Activated T-cell treated with anti-CD3 and anti-CD28 coated beads, Interleukin-2, amount 50 U/mL, for 48 hours (primary cell): ENCODE measurements at places on chromosomes 7 and 10.

- peak; percentile 38 for DNase-seq
Measured at GRCh38 chr7:45028138-45028919, 28.3 kb downstream of the CCM2 start.

DNA sequence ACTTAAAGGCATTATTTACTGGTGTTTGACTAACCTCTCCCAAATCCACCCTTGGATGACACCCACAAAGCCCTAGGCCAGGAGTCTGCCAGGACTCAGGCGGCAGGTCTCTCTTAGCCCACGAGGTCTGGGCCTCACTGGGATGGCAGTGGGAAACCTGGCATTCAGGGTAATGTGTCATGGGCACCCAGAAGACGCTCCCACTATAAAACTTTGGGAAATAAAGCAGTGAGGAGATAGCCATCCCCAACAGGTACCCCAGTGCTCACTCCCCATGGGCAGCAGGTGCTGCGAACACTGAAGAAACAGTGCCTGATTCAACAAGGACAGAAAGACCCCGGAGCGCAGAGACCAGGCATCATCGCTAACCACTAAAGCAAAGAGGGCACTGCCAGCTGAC is 14.4 kb upstream of the PTPRN2 start:
- DNase-seq: no peak

GRCh38 chr7:85464042-85464651 is 277.3 kb upstream of the SEMA3D start:
- DNase-seq: no peak

DNA sequence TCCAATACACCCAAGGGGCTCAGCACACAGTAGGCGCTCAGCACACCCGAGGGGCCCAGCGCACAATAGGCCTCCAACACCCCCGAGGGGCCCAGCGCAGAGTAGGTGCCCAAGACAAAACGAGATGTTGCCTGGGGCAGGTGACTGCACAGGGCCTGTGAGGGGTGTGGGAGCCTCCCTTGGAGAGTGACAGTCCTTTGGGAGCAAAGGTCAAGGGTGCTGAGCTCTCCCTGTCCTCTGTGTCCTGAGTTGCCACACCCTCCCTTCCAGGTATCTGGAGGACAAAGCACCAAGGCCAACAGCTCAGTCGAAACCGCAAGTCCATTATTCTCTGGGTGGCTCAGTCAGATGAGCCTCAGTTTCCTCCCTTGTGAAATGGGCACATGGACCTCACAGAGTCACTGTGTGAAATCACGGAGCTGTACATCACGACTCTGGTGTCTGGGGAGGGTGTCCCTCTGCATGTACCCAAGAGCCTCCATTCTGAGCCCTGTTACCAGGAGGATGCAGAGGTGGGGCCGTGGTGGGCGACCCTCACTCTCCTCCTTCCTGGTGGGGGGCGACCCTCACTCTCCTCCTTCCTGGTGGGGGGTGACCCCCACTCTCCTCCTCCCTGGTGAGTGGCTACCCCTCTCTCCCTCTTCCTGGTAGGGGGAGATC is 81.3 kb downstream of the FOXL3 start:
- DNase-seq: no peak

DNA sequence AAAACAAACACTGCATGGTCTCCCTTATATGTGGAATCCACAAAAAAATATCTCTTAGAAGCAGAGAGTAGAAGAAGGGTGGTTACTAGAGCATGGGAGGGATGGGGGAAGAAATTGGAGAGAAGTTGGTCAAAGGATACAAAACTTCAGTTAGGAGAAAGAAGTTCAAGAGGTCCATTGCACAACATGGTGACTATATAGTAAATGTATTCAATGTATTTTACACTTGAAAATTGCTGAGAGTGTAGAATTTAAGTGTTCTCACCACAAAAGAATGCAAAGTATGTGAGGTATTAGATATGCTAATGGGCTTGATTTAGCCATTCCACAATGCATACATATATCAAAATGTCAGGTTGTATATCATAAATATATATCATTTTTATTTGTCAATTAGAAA is 232.0 kb upstream of the CELF2 start:
- no peak for DNase-seq

GRCh38 chr7:134992626-134993179 is 6.4 kb downstream of the AGBL3 start:
- DNase-seq: peak; percentile 40

DNA sequence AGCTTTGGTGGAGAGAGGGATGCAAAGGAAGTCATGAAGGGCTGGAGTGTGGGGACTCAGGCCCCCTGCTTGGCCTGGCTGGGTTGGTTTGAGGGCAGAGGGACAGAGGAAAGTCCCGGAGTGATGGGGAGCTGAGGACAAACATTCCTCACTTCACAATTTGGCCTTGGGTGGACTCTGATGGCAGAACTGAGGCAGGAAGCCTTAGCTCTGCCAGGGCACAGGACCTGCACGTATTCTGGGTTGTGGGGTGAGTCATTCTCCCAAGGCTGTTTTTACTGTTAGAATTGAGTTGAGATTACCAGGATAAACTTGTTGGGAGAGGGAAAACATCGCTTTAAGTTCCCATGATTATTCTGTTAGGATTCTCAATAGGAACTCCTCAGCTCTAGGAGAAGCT is 2.6 kb downstream of the GOLGA7B start:
- DNase-seq: no peak

GRCh38 chr10:63217120-63217605 is 84.0 kb downstream of the NRBF2 start:
- DNase-seq: no peak

DNA sequence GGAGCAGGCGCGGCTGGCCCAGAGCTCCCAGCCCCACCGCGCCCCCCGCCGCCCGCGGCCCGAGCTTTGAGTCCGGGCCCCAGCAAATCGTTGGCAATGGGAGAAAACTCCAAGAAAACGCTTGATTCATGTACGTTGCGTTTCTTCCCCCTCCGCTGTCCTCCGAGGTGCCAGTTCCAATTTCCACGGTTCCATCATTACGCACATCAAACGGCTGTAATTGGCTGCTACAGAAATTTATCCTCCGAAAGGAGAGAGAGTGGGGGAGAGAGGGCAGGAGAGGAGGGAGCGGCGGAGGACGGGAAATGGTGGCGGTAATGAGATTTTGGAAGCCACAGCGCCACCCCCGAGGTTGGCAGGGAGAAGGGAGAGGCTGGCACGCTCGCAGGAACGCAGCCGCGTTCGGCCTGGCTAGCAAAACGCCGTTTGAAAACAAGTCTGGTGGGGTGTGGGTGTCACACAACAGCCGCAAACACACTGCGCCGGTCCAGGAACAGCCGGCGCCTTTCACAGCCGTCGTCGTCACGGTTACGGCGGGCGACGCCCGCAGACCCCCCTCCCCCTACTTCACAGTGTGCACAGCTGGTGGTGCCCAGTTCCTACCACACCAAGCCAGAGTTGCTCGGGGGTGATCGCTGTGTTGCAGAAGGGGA is 57.5 kb downstream of the UNCX start:
- DNase-seq: peak; percentile 43

DNA sequence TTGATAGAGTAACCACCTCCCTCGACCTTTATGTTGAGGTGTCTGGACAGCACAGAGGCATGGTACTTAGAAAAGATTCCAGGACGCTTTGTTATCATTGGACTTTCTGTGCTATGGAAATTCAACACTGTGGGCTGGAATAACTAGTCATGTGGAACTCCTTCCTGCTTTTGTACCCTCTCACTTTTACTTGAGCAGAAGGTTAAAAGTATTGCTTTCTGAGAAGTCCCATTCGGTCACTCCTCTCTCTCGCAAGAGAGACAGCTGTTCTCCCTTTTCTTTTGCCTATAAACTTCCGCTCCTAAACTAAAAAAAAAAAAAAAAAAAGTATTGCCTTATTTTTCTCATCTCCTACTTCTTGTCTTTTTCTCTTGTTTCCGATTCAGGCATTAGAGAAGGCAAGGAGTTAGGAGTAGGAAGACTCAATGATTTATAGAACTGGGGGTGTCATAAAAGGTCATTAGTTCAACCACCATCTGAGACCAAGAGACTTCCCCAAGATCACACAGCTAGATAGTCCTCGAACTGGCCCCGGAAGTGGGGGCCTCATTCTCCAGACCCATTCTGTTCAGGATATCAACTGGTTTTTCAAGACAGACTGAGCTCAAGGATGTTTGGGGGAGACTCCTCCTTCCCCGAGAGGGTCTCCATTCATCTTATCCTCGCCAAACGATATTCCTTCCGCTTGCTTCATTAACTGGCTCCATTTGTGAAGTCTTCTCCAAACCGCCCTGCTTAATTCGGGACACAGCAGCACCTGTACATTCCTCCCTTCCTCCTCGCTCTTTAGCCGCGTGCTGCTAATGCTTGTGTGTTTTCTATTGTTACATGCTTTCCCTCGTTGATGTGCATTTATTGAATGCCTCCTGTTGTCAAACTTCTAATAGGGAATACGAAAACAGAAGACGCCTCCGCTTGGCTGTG is 995 bp upstream of the INPP5F start:
- DNase-seq: no peak

- DNase-seq: no peak
Measured at GRCh38 chr10:132926777-132927650, 15.4 kb downstream of the CFAP46 start.

GRCh38 chr7:127151379-127151778 is 101.4 kb downstream of the GRM8 start:
- DNase-seq: no peak

- no peak for DNase-seq
Measured at GRCh38 chr10:69952069-69952800, 100.4 kb upstream of the MACROH2A2 start.

GRCh38 chr10:104427989-104428388 is 74.4 kb downstream of the CFAP58 start:
- DNase-seq: no peak

DNA sequence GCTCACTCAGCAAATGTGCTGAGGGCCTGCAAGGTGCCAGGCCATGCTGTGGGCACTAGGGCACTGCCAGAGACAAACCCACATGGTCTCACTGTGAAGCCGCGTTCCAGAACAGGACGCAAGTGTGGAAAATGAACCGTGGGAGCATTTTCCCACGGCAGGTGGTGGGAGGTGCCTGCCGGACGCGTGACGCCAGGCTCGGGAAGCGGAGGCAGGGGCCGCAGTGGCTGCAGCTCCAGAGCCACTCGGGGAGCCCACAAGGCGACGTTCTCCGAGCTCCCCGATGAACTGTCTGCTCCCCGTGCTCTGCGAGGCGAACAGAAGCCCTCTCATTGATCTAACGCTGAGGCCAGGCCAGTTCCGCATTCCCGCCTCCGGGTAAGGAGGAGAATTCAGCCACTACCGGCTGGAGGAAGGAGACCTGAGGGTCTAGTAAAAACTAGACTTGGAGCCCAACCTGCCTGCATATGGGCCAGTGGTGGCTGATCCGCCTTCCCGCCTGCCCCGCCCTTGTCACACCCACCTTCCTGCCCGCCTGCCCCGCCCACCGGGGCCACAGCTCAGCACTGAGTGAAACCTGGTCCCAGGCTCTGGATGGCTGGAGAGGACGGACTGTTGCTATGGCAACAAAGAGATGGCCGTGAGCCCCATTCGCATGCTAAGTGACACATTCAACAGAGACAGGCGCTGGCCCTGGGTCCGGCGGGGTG is 13.1 kb downstream of the ADGRA1 start:
- DNase-seq: peak; percentile 36

GRCh38 chr7:41637049-41637448 is 65.8 kb downstream of the INHBA start:
- DNase-seq: no peak

- DNase-seq: no peak
Measured at GRCh38 chr10:7475046-7475911, 64.4 kb upstream of the SFMBT2 start.

- no peak for DNase-seq
Measured at GRCh38 chr7:81007051-81007450, 88.2 kb upstream of the SEMA3C start.

GRCh38 chr7:73980206-73980605 is 47.8 kb upstream of the ELN start:
- no peak for DNase-seq

GRCh38 chr7:147492606-147493005 is 1098.0 kb upstream of the C7orf33 start:
- no peak for DNase-seq
